CD4-positive, alpha-beta T cell (primary cell): ENCODE measurements at places on chromosomes 7 and 10. TPM values are rescaled to one million over a fixed set of nuclear protein-coding genes. Genes with fewer than 3 reads are reported as not detected.
A peak's percentile ranks its signal among the peaks of the same experiment; 100 is the strongest.

GRCh38 chr7:12111422-12112405 lies 99.4 kb upstream of the TMEM106B start:
- H3K27me3 ChIP-seq = peaks cover 13% of the 10 kb centered on the region
- H3K4me1 ChIP-seq = peaks cover 9% of the 10 kb centered on the region
- H3K4me3 ChIP-seq = peak overlapping the region; percentile 35
- H3K27ac ChIP-seq = no peak overlapping the region
- DNase-seq = no peak

GRCh38 chr7:105210721-105211205 lies 178.0 kb downstream of the SRPK2 start:
- no peaks in the 10 kb centered on the region for H3K36me3 ChIP-seq
- peaks cover 27% of the 10 kb centered on the region for H3K4me1 ChIP-seq
- peak overlapping the region; percentile 33 for H3K27ac ChIP-seq
- H3K4me3 ChIP-seq = no peak overlapping the region

The TFPI2 gene
- total RNA-seq = not detected

GRCh38 chr10:113169111-113169510 lies 219.1 kb downstream of the TCF7L2 start:
- no peak overlapping the region for H3K27ac ChIP-seq
- no peak overlapping the region for H3K4me3 ChIP-seq
- H3K36me3 ChIP-seq = no peaks in the 10 kb centered on the region
- no peaks in the 10 kb centered on the region for H3K4me1 ChIP-seq
- no peak for DNase-seq

- no peak overlapping the region for H3K4me3 ChIP-seq
- H3K4me1 ChIP-seq = no peaks in the 10 kb centered on the region
- no peak overlapping the region for H3K27ac ChIP-seq
- no peaks in the 10 kb centered on the region for H3K27me3 ChIP-seq
- H3K36me3 ChIP-seq = no peaks in the 10 kb centered on the region
Measured at GRCh38 chr10:68586606-68587305, 26.6 kb downstream of the TET1 start.

The TMEM140 gene
- total RNA-seq = 32.2 TPM

The GPR26 gene
- total RNA-seq = not detected

- no peaks in the 10 kb centered on the region for H3K36me3 ChIP-seq
- DNase-seq = no peak
- H3K27me3 ChIP-seq = no peaks in the 10 kb centered on the region
- no peak overlapping the region for H3K27ac ChIP-seq
- no peaks in the 10 kb centered on the region for H3K4me1 ChIP-seq
Measured at GRCh38 chr7:108054537-108054936, 51.6 kb upstream of the LAMB1 start.

DNA sequence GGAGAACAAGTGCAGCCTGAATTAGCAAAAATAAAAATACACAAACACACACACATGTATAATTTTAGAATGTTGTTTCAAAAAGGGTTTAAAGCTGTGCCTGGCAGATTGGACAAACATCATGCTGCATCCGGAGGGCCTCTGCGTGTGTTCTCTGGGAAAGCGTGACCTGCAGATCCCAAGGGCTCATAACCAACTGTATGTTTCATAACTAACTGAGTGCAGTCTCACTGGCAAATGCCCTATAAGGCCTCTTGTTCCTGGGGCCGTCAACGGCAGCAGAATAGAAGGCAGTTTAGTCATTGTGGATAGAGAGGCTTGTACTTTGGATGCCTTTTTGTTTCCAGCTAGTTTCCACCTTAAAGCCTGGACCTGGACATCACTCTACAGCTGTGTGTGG lies 243.8 kb upstream of the KIAA1217 start:
- DNase-seq = no peak
- no peaks in the 10 kb centered on the region for H3K36me3 ChIP-seq
- H3K4me1 ChIP-seq = no peaks in the 10 kb centered on the region
- H3K27ac ChIP-seq = no peak overlapping the region

The CDH23 gene
- total RNA-seq = 5.2 TPM

- no peaks in the 10 kb centered on the region for H3K4me1 ChIP-seq
- no peak overlapping the region for H3K27ac ChIP-seq
- no peaks in the 10 kb centered on the region for H3K27me3 ChIP-seq
- H3K36me3 ChIP-seq = no peaks in the 10 kb centered on the region
- DNase-seq = no peak
Measured at GRCh38 chr7:85306115-85306514, 119.3 kb upstream of the SEMA3D start.

The LRRC17 gene
- total RNA-seq = not detected

- H3K4me1 ChIP-seq = no peaks in the 10 kb centered on the region
- H3K27me3 ChIP-seq = peaks cover 12% of the 10 kb centered on the region
- H3K4me3 ChIP-seq = no peak overlapping the region
- H3K36me3 ChIP-seq = no peaks in the 10 kb centered on the region
Measured at GRCh38 chr10:29993319-29993915, 66.0 kb downstream of the JCAD start.

GRCh38 chr7:38686888-38687287 lies 55.7 kb upstream of the AMPH start:
- no peak overlapping the region for H3K4me3 ChIP-seq
- H3K4me1 ChIP-seq = no peaks in the 10 kb centered on the region
- no peak overlapping the region for H3K27ac ChIP-seq
- no peak for DNase-seq
- no peaks in the 10 kb centered on the region for H3K27me3 ChIP-seq
- H3K36me3 ChIP-seq = no peaks in the 10 kb centered on the region

DNA sequence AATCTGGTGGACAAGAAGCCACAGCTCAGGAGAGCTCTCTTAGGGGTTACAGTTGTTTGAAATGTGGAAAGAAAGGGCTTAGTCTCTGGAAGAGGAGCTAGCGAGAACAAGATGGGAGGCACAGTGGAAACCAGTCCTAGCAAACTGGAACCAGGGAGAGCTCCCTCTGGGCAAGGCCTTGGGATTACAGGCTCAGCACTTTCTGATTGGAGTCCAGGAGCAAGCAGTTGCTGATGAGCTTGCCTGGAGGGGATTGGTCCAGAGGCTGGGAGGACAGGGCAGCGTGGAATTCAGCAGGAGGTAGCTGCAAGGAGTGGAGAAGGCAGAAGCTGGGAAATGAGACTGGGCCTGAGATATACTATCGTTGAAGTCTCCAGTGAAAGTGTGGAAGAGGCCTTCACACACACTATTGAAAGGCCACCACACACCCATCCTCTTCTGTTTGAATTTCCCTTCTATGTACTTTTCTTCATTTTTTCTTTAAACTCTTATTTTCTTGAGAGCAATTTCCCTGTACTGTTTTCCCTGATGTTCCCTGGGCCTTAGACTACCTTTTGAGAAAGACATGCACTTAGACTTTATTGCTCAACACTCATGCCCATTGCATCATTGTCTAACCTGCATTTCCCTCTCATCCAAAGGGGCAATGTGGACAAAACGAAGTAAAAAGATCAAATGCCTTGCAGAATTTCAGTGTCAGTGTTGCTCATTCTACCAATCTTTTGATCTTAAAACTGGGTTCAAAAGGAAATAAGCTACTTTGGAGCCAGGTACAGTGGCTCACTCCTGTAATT lies 57.8 kb upstream of the LANCL2 start:
- H3K4me3 ChIP-seq = no peak overlapping the region
- no peak overlapping the region for H3K27ac ChIP-seq
- H3K27me3 ChIP-seq = no peaks in the 10 kb centered on the region
- peaks cover 36% of the 10 kb centered on the region for H3K4me1 ChIP-seq
- H3K36me3 ChIP-seq = no peaks in the 10 kb centered on the region

GRCh38 chr10:77240041-77240652 lies 397.5 kb downstream of the KCNMA1 start:
- no peak overlapping the region for H3K27ac ChIP-seq
- H3K4me1 ChIP-seq = no peaks in the 10 kb centered on the region
- DNase-seq = no peak
- H3K36me3 ChIP-seq = no peaks in the 10 kb centered on the region
- H3K4me3 ChIP-seq = no peak overlapping the region

- no peaks in the 10 kb centered on the region for H3K36me3 ChIP-seq
- no peak overlapping the region for H3K4me3 ChIP-seq
- no peaks in the 10 kb centered on the region for H3K4me1 ChIP-seq
- no peak for DNase-seq
- H3K27ac ChIP-seq = no peak overlapping the region
- no peaks in the 10 kb centered on the region for H3K27me3 ChIP-seq
Measured at GRCh38 chr10:114332301-114333192, 71.8 kb downstream of the AFAP1L2 start.

The LRIT1 gene
- not detected for total RNA-seq

The PTF1A gene
- total RNA-seq = not detected

GRCh38 chr10:44619521-44619920 lies 234.6 kb upstream of the CXCL12 start:
- no peak for DNase-seq
- no peaks in the 10 kb centered on the region for H3K36me3 ChIP-seq
- H3K27ac ChIP-seq = no peak overlapping the region
- no peaks in the 10 kb centered on the region for H3K27me3 ChIP-seq

- H3K36me3 ChIP-seq = no peaks in the 10 kb centered on the region
- no peak overlapping the region for H3K4me3 ChIP-seq
- H3K27me3 ChIP-seq = no peaks in the 10 kb centered on the region
- DNase-seq = no peak
- H3K27ac ChIP-seq = no peak overlapping the region
Measured at GRCh38 chr10:130255777-130256176, 119.6 kb downstream of the GLRX3 start.

DNA sequence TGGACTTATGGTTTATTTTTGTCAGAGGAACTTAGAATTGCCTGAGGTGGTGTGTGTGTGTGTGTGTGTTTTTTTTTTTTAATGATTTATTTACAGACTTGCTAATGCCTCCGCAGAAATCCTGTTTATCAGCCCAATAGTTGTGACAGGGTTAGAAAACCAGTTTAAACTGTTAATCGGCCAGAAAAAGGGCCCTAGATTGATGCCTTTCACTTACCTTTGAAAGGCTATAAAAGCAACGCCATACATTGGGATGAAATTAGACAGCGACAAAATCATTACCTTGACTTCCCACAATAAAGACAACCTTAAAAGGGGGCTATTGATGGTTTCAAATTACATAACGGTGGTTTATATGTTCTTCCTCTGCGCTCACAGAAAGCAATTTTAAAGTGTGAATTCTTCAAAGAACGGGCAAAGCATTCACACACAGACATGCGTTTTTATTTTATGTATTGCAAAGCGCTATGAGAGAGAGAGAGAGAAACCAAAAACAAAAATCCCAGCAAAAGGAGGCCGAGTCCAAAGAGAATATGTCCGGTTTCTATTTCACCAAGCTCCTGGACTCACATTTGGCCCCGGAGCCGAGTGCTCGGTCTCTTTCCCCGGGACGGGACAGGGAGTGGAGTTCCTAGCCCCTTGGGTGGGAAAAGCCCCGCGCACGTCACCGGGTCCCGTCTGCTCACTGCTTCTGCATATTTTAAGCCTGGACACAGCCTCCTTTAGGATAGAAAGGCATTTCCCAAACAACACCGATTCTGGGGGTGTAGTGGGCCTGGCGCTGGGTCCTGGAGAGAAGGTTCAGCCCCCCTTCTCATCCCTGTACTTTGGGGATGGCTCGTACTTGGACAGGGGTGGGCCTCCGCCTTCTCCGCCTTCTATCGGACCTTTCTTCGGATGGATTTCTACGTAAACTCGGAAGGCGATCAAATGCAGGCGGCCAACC lies 26.8 kb upstream of the VAX1 start:
- no peak overlapping the region for H3K4me3 ChIP-seq
- no peak overlapping the region for H3K27ac ChIP-seq
- peak; percentile 11 for DNase-seq
- peaks cover 57% of the 10 kb centered on the region for H3K4me1 ChIP-seq

The FXYD4 gene
- not detected for total RNA-seq

- H3K36me3 ChIP-seq = no peaks in the 10 kb centered on the region
- peak overlapping the region; percentile 36 for H3K4me3 ChIP-seq
- DNase-seq = no peak
- H3K4me1 ChIP-seq = peaks cover 14% of the 10 kb centered on the region
- no peak overlapping the region for H3K27ac ChIP-seq
Measured at GRCh38 chr7:21543528-21544302, 876 bp downstream of the DNAH11 start.

DNA sequence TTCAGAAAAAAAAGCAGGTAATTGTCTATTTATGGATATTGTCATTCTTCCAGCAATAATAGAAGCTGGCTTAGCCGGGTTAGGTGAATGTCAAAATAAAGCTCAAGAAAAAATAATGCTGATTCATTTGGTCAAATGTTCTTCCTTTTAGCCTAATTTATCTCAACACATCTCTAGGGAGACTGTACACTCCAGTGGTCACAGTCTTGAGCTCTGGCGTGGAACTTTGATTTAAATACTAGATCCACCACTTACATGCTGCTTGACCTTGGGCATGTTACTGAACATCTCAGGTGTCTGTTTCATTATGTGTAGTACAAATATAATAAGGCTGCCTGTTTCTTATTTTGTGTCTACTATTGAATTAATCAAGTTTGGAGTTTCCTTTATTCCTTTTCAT lies 22.0 kb downstream of the PRTFDC1 start:
- H3K27me3 ChIP-seq = no peaks in the 10 kb centered on the region
- H3K4me3 ChIP-seq = no peak overlapping the region
- H3K4me1 ChIP-seq = peaks cover 8% of the 10 kb centered on the region
- H3K27ac ChIP-seq = no peak overlapping the region
- DNase-seq = no peak
- H3K36me3 ChIP-seq = no peaks in the 10 kb centered on the region

DNA sequence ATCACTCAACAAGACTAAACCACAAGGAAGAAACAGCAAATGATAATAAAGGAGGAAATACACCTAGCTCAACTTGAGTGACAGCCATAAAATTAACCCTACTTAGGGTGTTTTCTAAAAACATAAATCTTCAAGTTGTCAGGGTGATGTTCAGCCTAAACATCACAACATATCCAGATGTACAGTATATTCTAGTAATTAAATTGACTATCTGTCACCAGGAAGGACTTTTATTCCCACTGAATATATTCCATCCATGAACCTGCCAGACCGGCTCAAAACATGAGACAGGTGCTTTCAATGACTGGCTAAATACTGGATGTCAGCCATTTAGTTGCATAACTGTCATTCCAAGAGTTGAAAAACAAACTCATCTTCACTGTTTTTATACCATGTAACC lies 298.1 kb upstream of the NEBL start:
- no peaks in the 10 kb centered on the region for H3K36me3 ChIP-seq
- DNase-seq = no peak
- H3K27me3 ChIP-seq = no peaks in the 10 kb centered on the region
- H3K4me3 ChIP-seq = no peak overlapping the region

The ACTR3C gene
- total RNA-seq = 1.9 TPM

GRCh38 chr10:43076876-43077420 lies at the start of gene RET:
Gene RET (plus strand): TSS chr10:43077069. CDS start chr10:43077259, 190 bp downstream.
- DNase-seq = no peak
- no peak within 1 kb of the TSS for H3K4me3 ChIP-seq
- no peaks in the 10 kb centered on the region for H3K36me3 ChIP-seq
- H3K27me3 ChIP-seq = peaks cover 26% of the 10 kb centered on the region
- H3K27ac ChIP-seq = no peak within 1 kb of the TSS
- peaks cover 10% of the 10 kb centered on the region for H3K4me1 ChIP-seq

The CCDC201 gene
- total RNA-seq = not detected

GRCh38 chr7:96734343-96734742 lies 24.7 kb upstream of the SEM1 start:
- no peak overlapping the region for H3K4me3 ChIP-seq
- DNase-seq = no peak
- no peaks in the 10 kb centered on the region for H3K4me1 ChIP-seq
- no peak overlapping the region for H3K27ac ChIP-seq
- peaks cover 32% of the 10 kb centered on the region for H3K27me3 ChIP-seq
- H3K36me3 ChIP-seq = no peaks in the 10 kb centered on the region

- H3K4me3 ChIP-seq = no peak overlapping the region
- H3K27me3 ChIP-seq = no peaks in the 10 kb centered on the region
- no peaks in the 10 kb centered on the region for H3K4me1 ChIP-seq
- no peaks in the 10 kb centered on the region for H3K36me3 ChIP-seq
- no peak overlapping the region for H3K27ac ChIP-seq
- no peak for DNase-seq
Measured at GRCh38 chr7:123329988-123330643, 130.3 kb upstream of the SLC13A1 start.

- DNase-seq = no peak
- H3K4me1 ChIP-seq = no peaks in the 10 kb centered on the region
- H3K27me3 ChIP-seq = no peaks in the 10 kb centered on the region
- H3K4me3 ChIP-seq = no peak overlapping the region
Measured at GRCh38 chr10:81136261-81136660, 598.6 kb downstream of the SH2D4B start.
